ENCODE measurements at places on chromosomes 1 and 21.
A peak's percentile ranks its signal among the peaks of the same experiment; 100 is the strongest.

GRCh38 chr1:3012456-3013291, 8.6 kb upstream of the ACTRT2 start:
- DNase-seq = peak; percentile 13

DNA sequence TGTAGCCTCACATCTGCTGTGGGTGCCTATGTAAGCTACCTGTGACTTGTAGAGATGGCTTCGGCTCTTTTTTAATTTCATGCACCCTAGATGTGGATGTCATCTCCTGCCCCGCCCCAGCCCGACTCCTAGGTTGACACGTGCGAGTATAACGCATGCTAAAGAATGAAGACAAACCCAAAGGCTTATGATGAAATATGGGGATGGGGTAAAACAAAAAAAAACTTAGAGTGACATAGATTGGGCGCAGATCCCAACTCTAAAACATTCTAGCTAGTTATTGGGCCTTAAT, 613 bp upstream of the ERO1B start:
- peak; percentile 2 for DNase-seq

GRCh38 chr1:84702143-84702542, 11.9 kb upstream of the SSX2IP start:
- no peak for DNase-seq

DNA sequence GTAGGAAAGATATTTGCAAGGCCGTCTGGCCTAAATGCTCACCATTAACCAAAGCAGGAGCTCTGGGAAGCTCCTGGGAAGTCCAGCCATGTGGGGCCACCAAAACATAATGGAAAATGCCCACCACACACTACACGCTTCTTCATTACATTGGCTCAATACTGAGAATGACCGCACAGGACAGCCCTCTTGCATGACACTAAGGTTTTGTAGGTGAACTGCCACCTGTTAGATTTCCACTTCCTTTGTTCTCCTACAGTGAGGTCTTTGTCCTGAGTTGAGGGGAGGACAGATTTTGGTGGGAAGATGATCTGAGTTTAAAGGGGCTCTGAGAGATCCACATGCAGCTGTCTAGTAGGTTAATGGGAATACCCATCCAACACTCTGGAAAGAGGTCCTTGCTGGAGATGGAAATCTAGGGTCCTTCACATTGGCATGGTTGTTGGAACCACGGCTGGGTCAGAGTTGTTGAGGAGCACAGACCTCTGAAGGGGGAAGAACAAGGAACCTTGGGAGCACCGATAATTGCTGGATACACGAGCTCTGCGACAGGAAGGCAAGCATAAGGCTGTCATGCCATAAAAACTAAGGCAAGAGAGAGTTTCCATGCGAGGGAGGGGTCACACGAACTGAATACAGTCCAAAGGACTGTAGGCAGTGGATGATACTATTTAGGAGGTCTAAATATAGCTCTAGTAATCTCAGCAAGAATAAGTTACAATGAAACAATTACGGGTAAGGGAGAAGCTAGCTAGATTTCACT, 105.5 kb upstream of the IRF2BP2 start:
- no peak for DNase-seq

DNA sequence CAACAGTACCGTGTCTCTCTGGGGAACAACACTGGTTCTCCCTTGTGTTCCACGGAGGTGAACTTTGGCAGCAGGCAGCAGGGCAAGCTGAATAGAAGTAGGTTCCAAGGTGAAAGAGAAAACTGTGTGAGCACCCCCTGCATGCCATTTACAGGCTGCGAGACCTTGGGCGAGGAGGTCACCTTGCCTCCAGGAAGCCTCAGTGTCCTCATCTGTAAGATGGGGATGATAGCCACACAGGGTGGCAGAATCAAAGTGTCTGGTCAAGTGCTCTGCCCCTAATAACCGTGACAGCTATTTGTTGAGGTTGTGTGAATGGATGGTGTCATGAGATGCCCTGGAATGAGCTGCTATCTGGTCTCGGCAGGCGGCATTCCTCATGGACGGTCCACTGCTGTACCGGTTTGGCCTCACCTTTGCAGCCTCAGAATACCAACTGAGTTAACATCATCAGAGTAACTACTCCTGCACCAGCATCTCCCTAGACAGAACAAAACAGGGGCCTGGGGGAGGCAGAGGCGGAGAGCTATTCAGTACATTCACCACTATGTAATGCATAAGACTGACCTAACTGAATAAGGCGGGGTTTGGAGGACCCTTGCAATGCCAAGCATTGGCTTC, 7.4 kb upstream of the KLHDC7A start:
- no peak for DNase-seq

DNA sequence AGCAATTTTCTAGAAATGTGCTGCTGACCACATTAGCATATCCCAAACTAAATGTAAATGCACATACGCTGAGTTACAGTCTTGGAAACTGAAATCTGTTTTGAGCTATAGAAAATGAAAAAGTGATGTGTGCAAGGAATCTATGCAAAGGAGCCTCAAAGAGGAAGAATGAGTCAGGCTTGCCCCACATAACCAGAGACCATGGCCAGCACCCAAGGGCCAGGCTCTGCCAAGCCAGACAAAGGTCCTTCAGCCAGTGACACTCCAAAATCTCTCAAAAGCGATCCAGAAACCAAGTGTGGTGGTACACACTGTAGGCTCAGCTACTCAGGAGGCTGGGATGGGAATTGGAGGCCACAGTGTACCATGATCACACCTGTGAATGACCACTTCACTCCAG, 195.2 kb downstream of the TOMM20 start:
- no peak for DNase-seq

DNA sequence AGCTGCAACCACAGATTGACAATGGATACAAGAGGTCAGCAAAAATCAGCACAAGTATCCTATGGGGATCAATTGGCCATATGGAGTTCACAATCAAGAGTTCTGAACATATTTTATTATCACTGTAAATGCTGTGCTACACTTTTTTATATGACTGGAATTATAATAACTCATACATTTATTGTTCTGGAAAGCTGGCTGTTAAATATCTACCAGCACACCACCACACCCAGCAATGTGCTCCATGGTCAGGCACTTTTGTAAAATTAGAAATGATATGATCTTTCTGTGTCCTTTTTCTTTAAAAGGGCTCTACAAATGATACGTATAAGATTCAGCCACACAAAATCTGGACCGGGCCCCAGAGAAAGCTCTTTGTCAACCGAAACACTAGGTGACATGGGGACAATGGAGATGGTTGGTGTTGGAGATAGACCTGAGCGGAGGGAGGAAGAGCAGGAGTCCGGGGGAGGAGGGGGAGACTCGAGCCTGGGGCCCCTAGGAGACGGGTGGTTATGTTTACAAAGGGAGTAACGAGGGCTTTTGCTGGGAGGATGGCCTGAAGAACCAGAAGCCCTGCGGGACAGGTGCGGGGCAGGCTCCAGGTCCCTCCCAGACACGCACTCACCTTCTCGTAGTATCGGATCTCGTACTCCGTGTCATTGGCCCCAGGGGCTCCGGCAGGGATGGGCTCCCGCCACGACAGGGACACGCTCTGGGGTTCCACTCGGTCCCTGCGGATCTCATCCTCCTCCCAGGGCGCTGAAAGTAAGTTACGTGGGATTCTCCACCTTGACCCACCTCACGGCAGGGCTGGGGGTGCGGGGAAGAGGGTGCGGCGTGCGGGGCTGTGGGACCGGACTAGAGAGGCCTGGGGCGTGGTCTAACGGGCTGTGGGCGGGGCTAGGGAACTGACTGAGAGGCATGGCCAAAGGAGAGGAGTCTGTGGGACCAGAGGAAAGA, 30.0 kb downstream of the EPHA10 start:
- no peak for DNase-seq

DNA sequence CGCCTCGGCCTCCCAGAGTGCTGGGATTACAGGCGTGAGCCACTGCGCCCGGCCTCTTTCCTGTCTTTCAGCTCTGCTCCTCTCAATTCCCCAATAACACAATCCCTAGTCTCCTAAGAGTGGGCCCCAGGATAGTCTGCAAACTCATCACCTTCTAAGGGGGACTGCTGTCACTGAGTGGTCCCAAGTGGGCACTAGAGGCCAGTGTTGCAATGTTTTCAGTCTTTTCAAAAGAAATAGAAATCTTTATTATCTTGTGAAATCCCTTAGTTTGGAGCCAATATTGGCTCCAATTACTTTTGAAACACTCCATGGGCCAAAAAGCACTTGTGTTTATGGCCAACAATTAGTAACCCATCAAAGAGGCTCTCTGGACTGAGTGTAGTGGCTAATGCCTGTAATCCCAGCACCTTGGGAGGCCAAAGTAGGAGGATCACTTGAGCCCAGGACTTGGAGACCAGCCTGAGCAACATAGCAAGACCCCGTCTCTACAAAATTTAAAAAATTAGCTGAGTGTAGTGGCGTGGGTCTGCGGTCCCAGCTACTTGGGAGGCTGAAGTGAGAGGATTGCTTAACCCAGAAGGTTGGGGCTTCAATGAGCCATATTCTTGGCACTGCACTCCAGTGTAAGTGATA, 28.6 kb upstream of the ZNF697 start:
- DNase-seq = no peak

DNA sequence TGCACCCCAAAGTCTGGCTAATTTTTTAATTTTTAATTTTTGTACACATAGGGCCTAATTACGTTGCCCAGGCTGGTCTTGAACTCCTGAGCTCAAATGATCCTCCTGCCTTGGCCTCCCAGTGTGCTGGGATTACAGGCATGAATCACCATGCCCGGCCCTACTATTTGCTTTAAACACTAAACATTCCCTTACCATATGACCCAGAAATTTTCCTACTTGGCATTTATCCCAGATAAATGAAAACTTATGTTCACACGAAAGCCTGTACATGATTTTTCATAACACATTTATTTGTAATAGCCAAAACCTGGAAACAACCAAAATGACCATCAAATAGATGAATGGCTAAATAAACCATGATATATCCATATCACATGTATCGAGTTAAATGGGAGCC, 35.8 kb downstream of the NDUFS5 start:
- DNase-seq = no peak

GRCh38 chr1:89781494-89782126, 39.2 kb upstream of the LRRC8D start:
- peak; percentile 16 for DNase-seq

- DNase-seq = no peak
Measured at GRCh38 chr1:224774378-224774777, 155.1 kb upstream of the DNAH14 start.
